ENCODE measurements at places on chromosomes 3 and 15. TPM values are rescaled to one million over a fixed set of nuclear protein-coding genes. Genes with fewer than 3 reads are reported as not detected.

The ISL2 gene
- not detected for total RNA-seq

The DUOXA2 gene
- 1.3 TPM for total RNA-seq

The GP5 gene
- total RNA-seq, result not detected

The ANKUB1 gene
- total RNA-seq, result not detected

The LSMEM2 gene
- total RNA-seq, result not detected

DNA sequence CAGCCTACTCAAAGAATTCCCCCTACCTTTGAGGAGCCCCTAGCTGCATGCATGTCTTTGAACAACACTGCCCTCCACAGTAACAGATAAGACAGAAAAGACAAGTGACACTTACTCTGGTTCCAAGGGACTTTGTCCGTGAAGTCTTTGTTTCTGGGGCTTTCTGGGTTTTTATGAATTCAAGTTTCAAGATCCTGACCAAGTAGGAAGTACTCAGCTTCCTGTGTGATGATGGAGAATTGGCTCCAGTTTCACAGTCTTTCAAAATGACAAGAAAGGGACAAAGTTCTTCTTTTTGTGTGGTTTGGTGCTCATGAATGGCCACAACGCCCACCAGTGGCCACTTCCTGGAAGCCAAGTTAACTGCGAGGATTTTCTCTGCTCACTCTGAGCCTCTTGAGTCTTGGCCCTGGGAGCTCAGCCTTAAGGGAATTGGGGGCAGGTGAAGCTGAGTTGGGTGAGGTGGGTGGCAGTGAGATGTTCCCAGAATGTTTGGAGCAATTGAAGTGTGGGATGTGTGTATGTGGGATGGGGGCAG lies at the start of gene CCR1:
Gene CCR1 (minus strand): TSS at position 147 of the 538 bp plus-strand sequence. CDS start 4,000 bp downstream, outside the sequence.
- no peaks in the 10 kb centered on the region for H3K36me3 ChIP-seq
- no peak within 1 kb of the TSS for H3K4me3 ChIP-seq
- no peaks in the 10 kb centered on the region for H3K27me3 ChIP-seq
- no peaks in the 10 kb centered on the region for H3K4me1 ChIP-seq
- no peak for DNase-seq
- peak within 1 kb of the TSS; percentile 70 for H3K27ac ChIP-seq

DNA sequence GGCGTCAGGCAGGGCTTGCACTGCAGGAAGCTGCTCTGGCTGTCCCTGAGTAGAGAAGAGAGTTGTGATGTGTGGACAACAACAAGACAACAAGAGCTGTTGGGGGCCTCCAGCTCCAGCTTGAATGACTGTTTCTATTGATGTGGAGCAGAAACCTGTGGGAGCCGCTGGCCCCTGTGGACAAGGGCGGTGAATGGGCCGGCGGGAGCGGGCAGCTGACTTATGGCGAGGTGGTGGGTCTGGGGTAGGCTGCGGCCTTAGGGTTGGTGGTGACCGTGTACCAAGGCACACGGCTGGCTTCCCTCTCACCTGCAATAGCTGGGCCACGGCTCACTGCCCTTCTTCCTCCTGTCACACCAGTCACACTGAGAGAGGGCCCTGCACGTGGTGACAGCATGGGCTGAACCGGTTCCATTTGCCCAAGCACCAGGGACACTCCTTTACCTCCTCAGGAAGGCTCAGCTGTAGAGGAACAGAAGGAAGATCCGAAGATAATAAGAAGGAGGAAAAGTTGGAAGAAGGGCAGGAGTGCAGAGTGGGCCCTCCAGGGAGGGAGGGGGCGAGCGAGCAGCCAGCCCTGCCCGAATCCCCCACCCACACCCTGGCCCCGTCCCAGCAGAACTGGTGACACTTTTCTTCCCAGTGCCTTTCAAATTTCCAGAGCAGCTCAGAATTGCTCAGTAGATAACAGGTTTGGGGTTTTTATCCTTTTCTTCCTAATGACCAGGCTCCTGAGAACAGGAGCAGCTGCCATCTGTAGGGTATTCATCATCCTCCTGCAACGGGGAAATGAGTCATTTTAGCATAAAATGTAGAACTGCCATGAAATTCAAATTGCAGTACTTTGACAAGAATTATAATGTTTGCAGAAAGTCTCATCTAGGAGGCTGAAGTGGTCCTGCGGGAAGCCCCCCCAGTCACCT lies 136.9 kb downstream of the TJP1 start:
- H3K4me1 ChIP-seq, result peaks cover 12% of the 10 kb centered on the region
- no peaks in the 10 kb centered on the region for H3K36me3 ChIP-seq
- H3K27ac ChIP-seq, result no peak overlapping the region

DNA sequence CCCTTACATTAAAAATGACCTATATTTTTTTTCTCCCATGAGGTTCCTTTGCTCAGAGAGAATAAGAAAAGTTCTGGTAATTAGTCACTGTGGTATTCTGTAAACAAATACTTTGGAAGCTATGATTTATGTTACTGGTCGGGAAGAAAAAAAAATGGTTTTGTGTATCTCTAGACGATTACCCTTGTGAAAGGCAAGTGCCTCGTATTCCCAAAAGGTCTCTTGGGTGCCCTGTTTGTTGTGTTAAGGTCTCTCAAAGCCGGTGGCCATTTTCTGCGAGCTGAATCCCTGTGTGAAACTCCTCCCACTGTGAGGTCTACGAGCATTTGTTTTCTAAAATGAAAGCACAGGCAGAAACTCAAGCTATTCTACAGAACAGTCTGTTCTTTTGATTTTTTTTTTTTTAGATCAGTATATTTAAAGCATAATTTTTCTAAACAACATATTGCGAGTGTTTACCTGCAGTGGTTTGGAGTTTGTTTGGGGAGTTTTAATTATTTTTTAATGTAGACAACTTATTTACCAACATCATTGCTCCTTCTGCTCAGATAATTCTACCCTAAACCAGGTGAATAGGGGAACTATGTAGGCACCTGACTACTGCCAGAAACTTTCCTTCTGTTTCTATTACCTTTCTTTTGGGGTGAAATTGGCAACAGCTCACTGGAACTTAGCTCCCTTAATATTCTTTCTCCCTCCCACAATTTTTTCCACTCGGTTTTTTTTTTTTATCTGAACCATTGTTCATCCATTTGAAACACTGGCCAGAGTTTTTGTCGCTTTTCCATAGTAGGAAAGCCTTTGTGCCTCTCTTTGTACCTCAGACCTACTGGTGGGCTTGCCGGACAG lies 44.0 kb downstream of the ZBTB38 start:
- peak overlapping the region; percentile 99 for H3K27ac ChIP-seq
- no peaks in the 10 kb centered on the region for H3K27me3 ChIP-seq
- peaks cover 49% of the 10 kb centered on the region for H3K36me3 ChIP-seq
- H3K4me1 ChIP-seq, result peaks cover 82% of the 10 kb centered on the region

DNA sequence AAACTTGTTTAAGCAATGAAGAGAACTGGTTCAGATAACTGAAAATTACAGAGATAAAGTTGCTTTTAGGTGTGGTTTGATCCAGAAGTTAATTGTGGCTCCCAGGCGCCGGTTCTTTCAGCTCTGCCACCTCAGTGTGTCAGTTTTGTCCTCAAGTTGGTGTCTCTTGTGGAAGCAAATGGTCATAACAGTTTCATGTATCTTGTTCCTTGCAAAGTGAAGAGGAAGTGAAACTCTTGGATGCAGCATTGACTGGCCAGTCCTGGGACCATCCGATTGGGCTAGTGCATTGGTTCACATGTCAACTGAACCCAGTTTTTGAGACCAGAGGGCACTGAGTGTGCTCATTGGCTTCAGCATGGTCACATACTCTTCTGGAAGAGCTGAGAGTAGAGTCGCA lies 181.4 kb upstream of the GRM7 start:
- no peaks in the 10 kb centered on the region for H3K27me3 ChIP-seq
- H3K36me3 ChIP-seq, result no peaks in the 10 kb centered on the region
- no peak overlapping the region for H3K4me3 ChIP-seq
- DNase-seq, result no peak
- no peaks in the 10 kb centered on the region for H3K4me1 ChIP-seq

- DNase-seq, result no peak
- H3K4me3 ChIP-seq, result no peak overlapping the region
- no peaks in the 10 kb centered on the region for H3K27me3 ChIP-seq
- no peaks in the 10 kb centered on the region for H3K36me3 ChIP-seq
- no peaks in the 10 kb centered on the region for H3K4me1 ChIP-seq
- H3K27ac ChIP-seq, result no peak overlapping the region
Observed at GRCh38 chr3:53956586-53956985, 64.9 kb upstream of the SELENOK start.

DNA sequence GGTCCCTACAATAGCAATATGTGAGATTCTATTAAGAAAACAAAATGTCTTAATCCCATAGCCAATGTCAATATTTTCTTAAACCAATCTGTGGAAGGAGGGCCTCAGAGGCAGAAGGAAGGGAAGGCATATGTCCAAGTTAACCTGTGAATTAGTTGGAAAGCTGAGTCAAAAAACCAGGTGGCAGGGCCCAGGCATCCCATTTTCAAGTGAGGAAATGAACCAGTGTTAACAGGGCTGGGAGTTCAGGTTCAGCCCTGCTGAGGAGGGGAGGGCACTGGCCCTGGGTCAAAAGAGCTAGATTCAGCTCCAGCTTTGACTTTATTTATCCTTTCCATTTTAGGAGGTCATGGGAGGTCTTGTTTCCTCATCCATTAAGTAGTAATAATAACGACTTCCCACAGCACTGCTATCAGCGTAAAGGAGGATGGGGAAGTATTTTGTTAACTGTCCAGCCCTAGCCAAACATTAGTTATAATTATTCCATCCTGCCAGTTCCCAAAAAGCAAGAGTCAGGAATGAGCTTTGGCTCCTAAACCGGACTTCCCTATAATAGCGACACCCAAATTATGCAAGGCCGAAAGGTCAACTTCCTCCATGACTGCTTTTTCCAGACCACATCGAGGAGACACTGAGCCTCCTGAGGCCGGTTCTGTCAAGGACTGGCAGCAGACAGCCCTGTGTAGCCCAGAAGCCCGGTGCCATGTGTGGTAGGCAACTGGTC lies 3.2 kb downstream of the MASP1 start:
- DNase-seq, result no peak
- no peak overlapping the region for H3K4me3 ChIP-seq
- H3K27me3 ChIP-seq, result no peaks in the 10 kb centered on the region
- H3K36me3 ChIP-seq, result no peaks in the 10 kb centered on the region
